Effector memory CD8-positive, alpha-beta T cell (primary cell): ENCODE measurements at places on chromosomes 3 and 15.
A peak's percentile ranks its signal among the peaks of the same experiment; 100 is the strongest.

DNA sequence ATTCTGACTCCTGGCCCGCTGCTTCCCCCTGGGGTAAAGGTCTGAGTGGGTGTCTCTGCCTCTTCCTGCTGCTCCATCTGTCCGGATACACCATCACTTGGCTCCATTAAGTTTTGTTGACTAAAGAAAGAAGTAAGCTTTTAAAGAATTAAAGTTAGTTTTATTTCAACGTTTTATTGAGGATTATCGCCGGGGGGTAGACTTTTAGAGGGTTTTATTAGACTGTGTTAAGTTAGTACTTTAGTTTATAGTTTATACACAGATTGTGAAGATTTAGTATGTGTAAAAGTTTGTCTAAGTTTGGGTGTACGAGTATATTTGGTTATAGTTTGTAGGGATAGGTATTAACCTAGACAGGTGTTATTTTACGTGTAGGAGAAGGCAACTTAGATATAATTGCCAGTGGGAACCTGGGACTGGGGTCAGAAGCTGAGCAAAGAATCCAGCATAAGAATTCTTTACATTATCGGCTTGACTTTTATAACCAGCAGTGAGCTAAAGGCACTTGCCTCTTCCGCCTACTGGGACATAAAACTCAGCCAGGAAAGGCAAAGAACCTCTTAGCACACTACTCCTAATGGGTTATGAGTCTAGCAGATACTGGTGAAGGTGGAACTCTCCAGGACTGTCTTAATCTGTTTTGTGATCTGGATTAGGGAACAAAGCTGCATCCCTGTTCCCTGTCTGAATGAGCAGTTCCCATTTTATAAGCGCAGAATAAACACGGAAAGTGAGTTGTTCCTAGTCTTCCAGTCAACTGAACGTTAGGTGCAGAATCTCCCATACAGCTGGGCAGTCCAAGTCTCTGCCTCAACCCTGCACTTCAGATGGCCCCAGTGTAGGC is 131.3 kb downstream of the FAM43A start:
- DNase-seq, result no peak

GRCh38 chr15:41930221-41930866 is 36.5 kb upstream of the SPTBN5 start:
- no peak for DNase-seq

GRCh38 chr15:99070208-99070607 is 34.7 kb upstream of the SYNM start:
- no peak for DNase-seq

DNA sequence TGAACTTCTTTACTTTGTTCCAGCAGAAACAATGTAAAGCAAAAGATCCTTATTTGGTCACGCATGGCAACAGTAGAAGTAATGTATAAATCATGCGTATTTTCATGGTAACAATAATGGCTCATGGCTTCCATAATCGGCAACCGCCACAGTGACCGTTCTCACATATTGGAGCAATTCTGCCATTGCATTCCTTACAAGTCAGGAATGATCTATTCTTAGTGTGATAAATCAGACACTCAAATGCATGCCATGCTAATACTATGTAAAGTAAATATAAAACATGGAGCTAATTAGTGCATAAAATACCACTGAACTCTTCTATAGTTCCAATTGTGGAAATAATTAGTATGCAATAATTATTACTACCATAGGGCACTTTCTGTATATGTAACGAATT is 13.5 kb upstream of the CERS3 start:
- DNase-seq, result no peak

DNA sequence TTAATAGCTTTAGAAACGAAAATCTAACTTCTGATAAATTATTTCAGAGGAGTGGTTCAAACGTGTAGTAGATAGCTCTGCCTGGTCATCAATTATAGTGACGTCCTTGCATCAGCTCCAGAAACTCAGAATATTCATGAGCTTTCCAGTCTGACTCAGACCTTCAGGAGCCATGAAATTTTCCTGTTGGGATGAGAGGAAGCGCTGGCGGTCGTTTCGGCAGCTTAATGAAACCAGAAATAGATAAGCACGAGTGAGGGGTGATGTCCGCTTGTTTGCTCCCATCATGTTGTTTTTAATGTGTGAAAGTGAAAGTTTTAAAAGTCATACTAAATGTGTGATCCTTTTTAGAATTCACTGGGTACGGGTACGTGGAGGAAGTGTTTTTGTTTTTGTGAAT is 141.1 kb downstream of the PGPEP1L start:
- no peak for DNase-seq

GRCh38 chr15:59282515-59283337 is 76.1 kb downstream of the LDHAL6B start:
- DNase-seq, result no peak

DNA sequence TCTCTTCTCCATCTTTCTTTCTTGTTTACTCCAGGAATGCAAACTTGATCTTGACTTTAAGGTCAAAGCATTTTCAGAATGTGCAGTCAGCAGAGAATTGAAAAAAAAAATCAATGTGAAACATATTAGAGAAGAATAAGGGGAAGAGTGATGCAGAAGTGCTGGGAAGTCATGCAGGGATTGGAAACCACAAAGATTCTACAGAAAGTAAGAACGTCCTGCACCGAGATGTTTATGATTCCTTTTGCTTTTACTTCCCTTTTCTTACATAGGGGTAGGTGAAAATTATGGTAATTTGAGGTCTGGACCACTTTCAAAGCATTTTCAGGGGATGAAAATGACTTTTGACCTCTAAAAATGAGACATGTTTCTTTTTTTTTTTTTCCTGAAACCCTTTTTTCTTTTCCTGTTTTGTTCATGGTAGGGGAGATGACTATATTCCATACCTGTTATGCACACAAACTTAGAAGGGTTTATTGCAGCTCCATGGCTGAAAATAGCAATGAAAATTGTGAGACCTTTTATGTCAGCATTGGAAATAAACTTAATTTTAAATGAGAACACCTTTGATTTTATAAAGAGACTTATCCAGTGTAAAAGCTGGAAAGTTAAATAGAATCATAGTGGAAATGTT is 623.5 kb upstream of the TBL1XR1 start:
- no peak for DNase-seq

DNA sequence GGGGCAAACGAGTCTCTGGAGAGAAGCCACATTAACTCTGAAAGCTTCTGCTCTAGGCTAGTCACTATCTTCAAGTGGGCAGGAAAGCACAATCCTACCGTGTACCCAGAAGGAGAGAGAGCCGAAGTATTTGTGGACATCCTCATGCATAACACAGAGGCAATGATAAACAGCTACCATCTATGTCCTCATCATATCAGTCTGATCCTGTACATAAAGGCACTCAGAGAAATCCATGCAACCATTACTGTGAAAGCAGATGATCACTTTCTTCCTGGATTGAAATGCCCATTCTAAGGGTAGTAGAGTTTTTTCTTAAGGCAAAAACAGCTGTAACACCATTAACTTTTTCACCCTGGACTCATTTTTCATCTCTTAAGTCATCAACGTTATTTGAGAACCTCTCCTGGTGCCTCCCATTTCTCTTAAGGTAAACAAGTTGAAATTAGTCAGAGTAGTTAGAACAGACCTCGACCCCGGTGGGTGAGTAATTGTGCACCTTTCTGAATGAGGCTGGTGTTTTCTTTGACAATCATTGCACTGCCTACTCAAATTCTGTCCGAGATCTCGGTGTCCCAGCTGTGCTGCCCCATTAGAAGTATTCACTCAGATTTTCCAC is 327.4 kb downstream of the SHQ1 start:
- DNase-seq, result no peak

DNA sequence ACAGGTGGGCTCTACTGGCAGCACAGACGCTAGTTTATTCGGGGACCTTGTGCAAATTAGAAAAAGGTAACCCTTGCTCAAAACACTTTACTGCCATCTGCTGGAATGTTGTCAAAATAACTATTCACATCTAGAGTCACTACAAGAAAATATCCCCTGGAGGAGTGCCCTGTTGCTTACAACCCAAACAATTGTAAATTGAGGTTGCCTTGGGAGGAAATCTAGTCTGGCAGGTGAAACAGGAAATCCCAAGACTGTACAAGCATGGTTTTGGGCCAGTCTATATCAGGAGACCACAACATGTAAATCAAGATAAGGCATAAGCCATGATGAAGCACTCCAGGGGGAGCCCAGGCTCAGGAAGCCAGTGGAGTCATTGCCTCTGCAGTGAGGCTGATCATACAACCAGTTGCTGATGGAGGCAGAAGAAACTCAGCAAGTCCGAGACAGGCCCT is 136.8 kb upstream of the ACP3 start:
- no peak for DNase-seq

DNA sequence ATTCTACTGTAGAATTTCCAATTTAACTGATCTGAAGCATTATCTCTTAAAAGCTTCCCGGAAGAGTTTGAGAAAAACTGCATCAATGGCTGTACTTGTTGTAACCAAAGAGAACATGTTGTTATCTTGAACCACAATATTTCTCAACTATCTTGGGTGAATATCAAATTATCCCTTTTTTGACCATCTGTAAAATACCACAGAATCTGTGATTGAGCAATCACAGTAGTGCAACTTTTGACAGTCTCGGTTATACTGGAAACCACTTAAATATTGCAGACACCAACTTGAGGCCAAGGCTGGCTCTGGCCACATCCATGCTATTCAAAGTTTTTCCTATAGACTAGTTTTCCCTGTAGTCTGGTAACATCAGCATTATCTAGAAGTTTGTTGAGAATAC is 842.8 kb upstream of the EPHA6 start:
- DNase-seq, result no peak

DNA sequence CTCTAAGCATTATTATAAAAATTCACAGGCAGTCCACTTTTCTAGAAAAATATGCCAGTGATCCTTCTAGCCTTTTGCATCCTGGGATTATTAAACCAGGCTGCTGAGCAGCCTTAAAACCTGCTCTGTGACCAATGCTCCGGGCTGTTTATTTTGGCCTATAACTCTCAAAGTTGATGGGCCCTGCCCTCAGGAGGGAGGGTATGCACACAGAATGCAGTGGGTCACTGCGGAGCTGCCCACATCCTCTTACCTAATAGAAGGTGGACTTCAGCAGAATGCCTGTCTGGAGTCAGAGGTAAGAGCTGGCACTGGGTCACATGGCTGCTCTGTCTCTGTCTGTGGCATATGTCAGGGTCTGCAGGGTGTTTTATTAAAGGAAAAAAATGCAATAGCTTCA is 26.0 kb downstream of the CPNE4 start:
- no peak for DNase-seq

- no peak for DNase-seq
Observed at GRCh38 chr3:13700362-13700761, 151.4 kb downstream of the FBLN2 start.

- peak; percentile 36 for DNase-seq
Observed at GRCh38 chr3:72756900-72757299, 91.3 kb downstream of the SHQ1 start.

- no peak for DNase-seq
Observed at GRCh38 chr3:169052465-169053302, 610.8 kb downstream of the MECOM start.

GRCh38 chr3:149167898-149168297 is 38.5 kb downstream of the HPS3 start:
- no peak for DNase-seq

GRCh38 chr3:111862415-111862814 is 3.4 kb downstream of the PHLDB2 start:
- DNase-seq, result no peak

- no peak for DNase-seq
Observed at GRCh38 chr3:29576675-29577074, 295.8 kb downstream of the RBMS3 start.

- no peak for DNase-seq
Observed at GRCh38 chr15:66221126-66221525, 32.4 kb downstream of the MEGF11 start.

- DNase-seq, result no peak
Observed at GRCh38 chr3:58800032-58800431, 133.5 kb upstream of the FAM3D start.

- DNase-seq, result no peak
Observed at GRCh38 chr3:105593315-105593714, 226.6 kb downstream of the ALCAM start.

- DNase-seq, result no peak
Observed at GRCh38 chr3:49135499-49135898, 2.6 kb upstream of the LAMB2 start.

DNA sequence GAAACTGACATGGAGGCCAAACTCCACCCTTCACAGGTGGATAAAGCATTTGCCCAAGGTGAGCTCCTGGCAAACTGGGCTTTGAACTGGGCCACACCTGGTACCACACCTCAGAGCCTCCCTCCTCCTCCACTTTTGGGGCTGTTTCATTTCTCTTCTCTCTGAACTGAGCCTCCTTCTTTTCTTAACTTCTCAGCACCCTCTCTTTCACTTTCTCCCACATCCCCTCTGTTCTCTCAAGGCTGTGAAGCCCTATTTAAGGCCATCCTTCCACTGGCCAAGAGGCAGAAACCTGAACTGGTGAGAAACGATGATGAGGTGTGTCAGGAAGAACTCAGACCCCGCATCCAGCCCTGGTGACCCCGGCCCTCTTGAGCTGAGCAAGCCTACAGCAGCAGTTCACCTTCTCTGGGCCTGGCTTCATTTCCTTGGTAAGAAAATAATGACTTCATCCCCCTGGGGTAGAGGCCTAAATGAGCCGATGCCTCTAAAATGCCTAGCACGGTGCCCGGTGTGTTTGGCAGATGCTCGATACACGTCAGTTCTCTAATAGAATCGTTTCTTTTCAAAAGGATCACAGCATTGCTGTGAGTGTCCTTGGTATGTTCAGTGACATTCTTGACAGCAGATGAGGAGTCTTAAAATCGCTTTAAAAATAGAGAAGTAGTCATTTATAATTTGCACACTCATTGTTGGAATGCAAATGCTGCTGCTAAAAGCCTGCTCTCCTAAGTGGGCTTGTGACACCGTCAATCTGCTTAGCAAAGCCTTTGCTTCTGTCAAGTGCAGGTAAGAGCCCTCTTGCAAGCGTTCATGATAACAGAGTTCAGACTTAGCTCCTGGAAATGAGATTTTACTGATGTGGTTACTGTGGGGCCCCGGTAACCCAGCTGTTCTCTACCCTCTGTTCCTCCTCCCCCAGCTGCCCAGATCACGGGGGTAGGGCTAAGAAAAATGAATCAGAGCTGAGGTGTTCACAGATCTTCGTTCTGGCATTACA is 97.7 kb upstream of the ATP2B2 start:
- peak; percentile 31 for DNase-seq

- no peak for DNase-seq
Observed at GRCh38 chr3:132256989-132257388, 60.2 kb upstream of the ACP3 start.

- no peak for DNase-seq
Observed at GRCh38 chr15:52052066-52052935, 33.3 kb downstream of the MAPK6 start.

- no peak for DNase-seq
Observed at GRCh38 chr3:73485877-73486330, 138.8 kb downstream of the PDZRN3 start.
